Ascending aorta (tissue), 2 donors: ENCODE measurements at places on chromosomes 11 and 22.

- no peaks in the 10 kb centered on the region for H3K27me3 ChIP-seq
- no peak overlapping the region for H3K4me3 ChIP-seq
- peaks cover under 1% of the 10 kb centered on the region for H3K4me1 ChIP-seq
- H3K36me3 ChIP-seq: no peaks in the 10 kb centered on the region
These were observed 80.1 kb downstream of the ADAMTS15 start for GRCh38 chr11:130528298-130529261.

DNA sequence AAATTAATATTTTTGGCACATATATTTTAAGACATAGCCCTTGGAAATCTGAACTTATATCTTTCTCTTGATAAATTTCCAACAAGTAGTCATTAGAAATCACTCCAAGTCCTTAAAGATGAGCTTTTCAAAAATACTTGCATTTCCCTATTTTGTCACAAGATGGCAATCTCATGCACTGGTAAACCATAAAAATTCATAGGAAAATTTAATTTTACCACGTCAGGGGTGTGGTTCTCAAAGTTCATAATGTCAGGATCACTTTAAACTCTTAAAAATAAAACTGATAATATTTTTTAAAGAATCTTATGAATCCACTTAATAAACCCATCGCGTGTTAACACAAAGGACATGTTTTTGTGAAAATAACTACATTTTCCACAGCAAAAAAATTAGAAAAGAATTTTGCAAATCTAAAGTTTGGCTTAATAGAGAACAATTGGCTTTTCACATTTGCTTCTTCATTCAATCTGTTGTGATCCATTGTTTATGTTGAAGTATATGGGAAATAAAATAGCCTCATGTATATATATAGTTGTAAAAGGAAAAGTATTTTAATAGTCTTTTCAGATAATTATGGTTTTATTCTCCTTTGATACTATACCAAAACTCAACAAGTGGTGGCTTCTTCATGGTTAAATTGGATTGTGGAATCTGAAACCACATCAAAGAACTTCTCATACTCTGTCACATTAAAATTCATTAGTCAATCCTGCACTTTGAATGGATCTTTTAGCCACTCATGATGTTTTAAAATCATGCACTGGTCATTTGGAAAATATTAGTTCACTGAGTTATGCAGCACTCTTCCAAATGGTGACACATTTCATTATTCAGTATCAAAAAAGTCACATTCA is 169.1 kb downstream of the CADM1 start:
- no peak overlapping the region for H3K4me3 ChIP-seq
- DNase-seq: no peak
- no peaks in the 10 kb centered on the region for H3K27me3 ChIP-seq
- H3K36me3 ChIP-seq: no peaks in the 10 kb centered on the region

GRCh38 chr11:99371257-99371656 is 350.5 kb downstream of the CNTN5 start:
- no peaks in the 10 kb centered on the region for H3K36me3 ChIP-seq
- H3K27ac ChIP-seq: no peak overlapping the region
- H3K4me1 ChIP-seq: no peaks in the 10 kb centered on the region
- no peak overlapping the region for H3K4me3 ChIP-seq
- no peak for DNase-seq

DNA sequence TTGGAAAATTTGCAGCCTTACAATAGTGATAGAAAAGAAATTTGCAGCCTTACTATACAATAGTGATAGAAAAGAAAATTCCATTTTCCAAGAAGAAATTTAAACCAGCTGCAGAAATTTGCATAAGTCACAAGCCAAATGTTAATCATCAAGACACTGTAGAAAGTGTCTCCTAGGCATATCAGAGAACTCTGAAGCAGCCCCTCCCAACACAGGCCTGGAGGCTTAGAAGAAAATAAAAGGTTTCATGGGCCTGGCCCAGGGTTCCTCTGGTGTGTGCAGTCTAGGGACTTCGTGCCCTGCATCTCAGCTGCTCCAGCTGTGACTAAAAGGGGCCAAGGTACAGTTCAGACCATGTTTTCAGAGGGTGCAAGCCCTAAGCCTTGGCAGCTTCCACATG is 6.0 kb downstream of the OR4A16 start:
- no peaks in the 10 kb centered on the region for H3K27me3 ChIP-seq
- H3K4me1 ChIP-seq: no peaks in the 10 kb centered on the region
- H3K27ac ChIP-seq: no peak overlapping the region
- no peak overlapping the region for H3K4me3 ChIP-seq
- DNase-seq: no peak
